Naive thymus-derived CD8-positive, alpha-beta T cell (primary cell): ENCODE measurements at places on chromosomes 3 and 15.

DNA sequence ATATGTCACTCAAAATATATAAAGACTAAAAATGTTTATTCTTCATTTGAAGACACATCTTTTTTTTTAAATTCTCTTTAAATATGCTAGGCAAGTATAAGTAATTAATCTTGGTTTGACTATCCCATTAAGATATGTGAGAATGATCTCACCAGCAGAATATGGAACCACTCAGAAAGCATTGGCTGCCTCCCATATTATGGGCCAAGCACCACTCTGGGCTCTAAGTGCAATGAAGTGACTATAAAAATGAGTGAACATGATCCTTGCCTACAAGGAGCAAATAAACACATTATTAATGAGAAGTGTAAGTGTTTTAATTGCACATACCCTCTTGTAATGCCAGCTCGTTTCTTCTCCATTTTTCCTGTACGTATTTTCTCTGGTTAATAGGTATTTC lies 328.5 kb downstream of the NAALADL2 start:
- no peak for DNase-seq

GRCh38 chr15:41401904-41402267 lies 410 bp downstream of the NDUFAF1 start:
- DNase-seq, result no peak

DNA sequence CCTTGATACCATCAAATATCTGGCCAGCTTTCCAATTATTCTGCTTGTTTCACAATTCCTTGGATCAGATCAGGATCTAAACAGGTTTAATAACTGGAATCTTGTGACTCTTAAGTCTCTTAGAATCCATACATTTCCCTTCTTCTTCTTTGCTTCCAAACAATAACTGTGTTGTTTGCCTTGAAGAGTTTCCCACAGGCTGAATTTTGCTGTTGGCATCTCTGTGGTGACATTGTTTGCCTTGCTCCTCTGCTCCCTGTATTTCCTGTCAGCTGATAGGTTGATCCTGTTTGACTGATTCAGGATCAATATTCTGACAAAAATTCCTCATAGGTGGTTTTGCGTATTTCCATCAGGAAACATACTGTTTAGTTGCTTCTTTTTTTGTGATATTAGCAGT lies 248.4 kb upstream of the LMCD1 start:
- no peak for DNase-seq

DNA sequence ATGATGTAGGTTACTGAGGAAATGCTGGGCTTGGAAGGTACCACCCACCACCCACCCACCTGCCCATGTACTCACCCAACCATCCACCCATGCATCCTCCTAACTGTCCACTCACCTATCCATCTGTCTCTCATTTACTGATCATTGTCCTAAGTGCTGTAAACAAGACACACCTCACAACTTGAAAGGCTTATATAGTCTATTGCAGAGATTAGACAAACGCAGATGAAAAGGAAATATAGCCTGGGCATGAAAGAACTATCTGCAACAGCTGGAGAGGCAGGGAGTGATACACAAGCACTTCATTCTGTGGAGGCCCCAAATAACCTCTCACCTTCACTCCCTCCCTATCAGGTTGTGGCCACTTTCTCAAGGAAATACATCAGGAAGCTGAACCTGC lies 54.0 kb downstream of the DAPK2 start:
- DNase-seq, result no peak

GRCh38 chr3:144052275-144052674 lies 80.7 kb downstream of the DIPK2A start:
- DNase-seq, result no peak

DNA sequence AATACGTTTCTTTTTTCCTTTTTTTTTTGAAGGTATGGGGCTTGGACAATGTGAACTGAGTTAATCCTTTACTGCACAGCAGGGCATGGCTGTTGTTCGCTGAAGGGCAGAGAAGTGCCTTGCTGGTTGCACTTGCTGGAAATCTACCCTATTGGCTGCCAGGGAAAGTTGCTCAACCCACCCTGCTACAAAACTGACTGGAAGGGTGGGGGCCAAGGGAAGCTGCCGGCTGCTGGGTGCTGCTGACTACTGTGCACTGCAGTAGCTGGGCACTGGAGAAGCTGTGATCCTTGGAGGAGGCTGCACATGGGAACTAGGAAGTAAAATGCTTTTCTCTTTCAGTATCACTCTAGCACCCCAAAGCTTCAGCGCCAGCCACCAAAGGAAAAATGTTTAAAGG lies 70.5 kb downstream of the ETV5 start:
- no peak for DNase-seq

DNA sequence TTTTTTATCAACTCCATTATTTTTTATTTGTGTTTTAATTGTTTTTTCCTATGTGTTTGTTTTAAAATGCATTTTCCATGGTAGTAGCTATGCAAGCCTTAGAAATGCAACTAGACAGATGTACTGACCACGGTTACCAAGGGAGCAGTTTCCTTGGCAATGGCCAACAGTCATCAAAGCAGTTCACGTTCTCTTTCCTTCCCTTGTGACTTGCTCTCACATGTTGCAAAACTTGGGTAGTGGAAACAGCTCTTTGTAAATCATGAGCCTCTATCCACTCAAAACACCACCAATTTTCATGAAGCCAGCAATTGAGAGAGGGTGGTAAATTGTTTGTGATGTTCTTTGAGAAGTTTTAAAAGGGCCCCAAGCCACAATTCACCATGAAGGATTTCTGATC lies 499.4 kb upstream of the MDFIC2 start:
- DNase-seq, result no peak

DNA sequence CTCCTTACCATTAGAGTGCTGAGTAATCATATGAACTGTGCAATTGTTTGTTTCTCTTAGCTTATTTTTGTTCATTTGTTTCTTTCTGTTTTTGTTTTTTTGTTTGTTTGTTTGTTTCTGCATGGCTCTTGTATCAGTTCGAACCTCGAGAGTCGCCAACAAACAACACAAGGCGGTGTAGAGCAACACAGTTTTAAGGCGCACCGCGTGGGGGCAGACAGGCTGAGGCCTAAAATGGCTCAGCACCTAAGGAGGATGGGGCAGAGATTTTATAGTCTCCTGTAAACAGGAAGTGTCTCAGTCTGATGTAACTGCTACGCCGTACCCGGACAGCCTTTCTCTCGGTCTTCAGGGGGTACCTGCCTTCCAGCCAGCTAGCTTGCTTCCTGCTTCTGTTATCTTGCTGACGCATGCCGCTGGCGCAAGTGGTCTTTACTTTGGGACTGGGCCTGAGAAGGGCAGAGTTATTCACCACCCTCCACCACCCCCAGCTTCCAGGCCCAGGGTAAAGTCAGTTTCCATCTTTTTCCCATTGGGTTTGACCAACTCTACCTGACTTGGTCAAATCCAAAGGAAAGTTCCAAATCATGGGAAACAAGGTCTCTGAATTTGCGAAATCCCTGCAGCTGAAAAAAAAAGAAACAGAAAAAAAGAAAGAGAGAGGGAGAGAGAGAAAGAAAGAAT lies 25.8 kb upstream of the MFGE8 start:
- DNase-seq, result no peak

- no peak for DNase-seq
These were observed 96.7 kb downstream of the SV2B start for GRCh38 chr15:91196768-91197167.

- no peak for DNase-seq
These were observed 795 bp downstream of the MCM2 start for GRCh38 chr3:127598841-127599570.

DNA sequence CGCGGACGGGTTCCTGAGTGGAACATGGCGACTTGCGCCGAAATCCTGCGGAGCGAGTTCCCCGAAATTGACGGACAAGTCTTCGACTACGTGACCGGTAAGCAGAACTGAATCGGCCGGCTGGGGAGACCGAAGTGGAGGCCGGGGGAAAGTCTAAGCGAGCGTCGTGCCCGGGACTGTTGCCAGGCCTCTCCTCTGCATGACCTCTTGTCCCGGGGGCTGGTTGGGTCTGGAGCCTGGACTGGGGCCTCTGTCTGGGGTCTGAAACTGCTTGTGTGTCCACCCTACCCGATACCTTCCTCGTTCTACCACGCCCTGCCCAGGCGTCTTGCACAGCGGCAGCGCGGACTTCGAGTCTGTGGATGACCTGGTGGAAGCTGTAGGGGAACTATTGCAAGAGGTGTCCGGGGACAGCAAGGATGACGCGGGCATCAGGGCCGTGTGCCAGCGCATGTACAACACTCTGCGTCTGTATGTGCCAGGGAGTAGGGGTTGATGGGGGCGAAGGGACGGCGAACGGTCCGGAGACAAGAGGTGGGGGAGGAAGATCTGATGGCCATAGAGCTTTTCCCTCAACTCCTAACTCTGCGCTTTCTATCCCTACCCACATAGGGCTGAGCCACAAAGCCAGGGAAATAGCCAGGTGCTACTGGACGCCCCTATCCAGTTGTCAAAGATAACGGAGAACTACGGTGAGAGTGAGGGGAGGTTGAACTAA lies at the start of gene ABCF3:
TSS of gene ABCF3 (plus strand) at position 16 of the 718 bp plus-strand sequence. CDS start at position 25, 9 bp downstream.
- DNase-seq, result no peak

DNA sequence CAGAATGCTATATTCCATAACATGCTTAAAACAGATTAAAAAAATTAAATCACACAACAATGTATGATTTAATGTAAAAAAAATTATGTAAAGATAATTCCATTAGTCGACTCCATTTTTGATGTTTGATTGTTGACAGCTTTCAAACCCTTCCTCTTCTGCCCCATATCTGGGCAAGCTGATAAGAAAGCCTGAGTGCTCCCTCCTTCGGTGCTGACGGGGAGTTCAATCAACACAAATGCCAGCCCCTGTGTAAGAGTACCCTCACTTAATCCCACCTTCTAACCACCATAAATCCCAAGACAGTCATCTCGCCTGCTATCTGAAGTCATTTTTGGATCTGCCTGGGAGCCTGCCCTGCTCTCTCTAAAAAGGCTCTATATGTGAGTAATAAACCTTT lies 59.8 kb upstream of the IP6K2 start:
- DNase-seq, result no peak

GRCh38 chr3:128011140-128011539 lies 41.1 kb upstream of the SEC61A1 start:
- no peak for DNase-seq

GRCh38 chr15:43469867-43470266 lies 23.1 kb downstream of the TP53BP1 start:
- no peak for DNase-seq

DNA sequence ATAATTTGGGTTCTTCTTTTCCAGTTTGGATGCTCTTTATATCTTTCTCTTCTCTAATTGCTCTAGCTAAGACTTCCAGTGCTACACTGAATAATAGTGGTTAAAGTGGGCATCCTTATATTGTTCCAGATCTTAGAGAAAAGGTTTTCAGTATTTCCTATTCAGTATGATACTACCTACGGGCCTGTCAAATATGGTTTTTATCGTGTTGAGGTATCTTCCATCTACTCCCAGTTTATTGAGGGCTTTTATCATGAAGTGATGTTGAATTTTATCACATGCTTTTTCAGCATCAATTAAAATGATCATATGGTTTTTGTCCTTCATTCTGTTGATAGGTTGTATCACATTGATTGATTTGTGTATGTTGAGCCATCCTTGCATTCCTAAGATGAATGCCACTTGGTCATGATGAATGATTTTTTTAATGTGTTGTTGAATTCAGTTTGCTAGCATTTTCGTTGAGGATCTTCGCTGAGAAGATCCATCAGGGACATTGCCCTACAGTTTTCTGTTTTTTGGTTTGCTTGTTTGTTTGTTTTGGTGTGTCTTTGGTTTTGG lies 3.0 kb upstream of the LRRC34 start:
- DNase-seq, result no peak

DNA sequence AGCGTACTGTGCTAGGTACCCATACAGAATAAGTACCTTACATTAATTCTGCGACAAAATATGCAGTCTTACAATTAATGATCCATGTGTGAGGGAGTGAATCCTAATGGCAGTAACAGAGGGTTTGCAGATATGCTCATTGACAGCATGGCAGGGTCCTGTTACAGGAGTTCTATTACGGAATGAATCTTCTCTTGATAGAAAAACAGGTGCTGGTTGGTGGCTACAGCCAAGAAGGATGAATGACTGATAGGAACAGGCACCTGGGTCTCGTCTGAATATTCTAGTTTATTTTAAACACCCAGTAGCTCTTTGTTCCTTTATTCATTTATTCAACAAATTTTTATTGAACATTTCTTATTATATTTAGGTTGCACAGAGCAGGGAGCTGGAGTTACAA lies 22.8 kb downstream of the PGBD4 start:
- DNase-seq, result no peak

DNA sequence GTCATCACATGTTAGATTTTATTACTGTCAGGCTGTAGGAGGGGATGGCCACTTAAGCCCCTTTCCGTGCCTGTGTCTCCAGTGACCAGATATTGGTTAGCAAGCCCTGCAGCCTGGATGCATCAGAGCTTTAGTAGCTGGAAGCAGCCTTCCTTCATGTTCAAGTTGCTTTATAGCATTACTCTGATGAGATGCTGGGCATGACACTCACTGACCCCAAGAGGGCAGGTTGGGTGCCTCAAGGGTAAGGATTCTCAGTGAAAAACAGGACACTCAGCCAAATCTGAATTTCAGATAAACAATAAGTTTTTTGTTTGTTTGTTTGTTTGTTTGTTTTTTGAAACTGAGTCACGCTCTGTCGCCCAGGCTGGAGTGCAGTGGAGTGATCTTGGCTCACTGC lies 68.5 kb upstream of the PTX3 start:
- no peak for DNase-seq
